ENCODE measurements at places on chromosomes 7 and 10.

DNA sequence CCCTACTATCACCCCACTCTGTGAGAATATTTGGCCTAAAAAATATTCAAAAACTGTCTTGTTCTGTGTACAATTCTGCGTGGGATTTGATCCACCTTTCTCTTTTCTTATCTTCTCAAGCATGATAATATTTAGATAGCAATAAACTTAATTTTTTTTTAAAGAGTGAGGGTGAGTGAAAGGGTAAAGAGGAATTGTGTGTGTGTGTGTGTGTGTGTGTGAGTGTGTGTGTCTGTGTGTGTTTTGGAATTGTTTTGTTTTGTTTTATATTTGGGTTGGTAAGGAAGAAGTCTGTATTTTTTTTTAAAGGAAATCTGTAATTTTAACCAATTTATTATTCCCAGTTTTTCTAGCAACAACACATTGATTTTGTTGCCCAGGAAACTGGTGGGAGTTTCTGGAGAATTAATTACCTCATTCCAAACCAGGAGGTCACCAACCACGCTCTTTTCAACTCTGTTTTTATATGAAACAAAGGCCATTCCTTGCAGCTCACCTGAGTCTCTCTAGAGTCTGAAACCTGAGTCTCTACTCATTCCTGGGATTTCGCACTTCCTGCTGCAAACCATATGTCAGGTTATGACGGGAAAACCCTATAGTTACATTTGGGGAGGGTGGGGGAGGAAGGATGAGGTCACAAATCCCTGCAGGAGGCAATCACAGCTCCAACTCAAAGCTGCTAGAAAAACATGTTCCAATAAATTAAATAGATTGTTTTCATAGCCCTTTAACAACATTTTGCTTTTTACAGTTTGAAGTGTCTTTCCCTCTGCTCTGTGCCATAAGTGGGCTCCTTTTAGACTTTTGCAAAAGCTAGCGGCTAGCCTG is 38.1 kb upstream of the XPNPEP1 start:
- DNase-seq, result no peak

GRCh38 chr7:151057506-151057988 is at the start of gene CDK5:
TSS of gene CDK5 (minus strand) at chr7:151057897. CDS start at chr7:151057848, 49 bp downstream.
- DNase-seq, result no peak

DNA sequence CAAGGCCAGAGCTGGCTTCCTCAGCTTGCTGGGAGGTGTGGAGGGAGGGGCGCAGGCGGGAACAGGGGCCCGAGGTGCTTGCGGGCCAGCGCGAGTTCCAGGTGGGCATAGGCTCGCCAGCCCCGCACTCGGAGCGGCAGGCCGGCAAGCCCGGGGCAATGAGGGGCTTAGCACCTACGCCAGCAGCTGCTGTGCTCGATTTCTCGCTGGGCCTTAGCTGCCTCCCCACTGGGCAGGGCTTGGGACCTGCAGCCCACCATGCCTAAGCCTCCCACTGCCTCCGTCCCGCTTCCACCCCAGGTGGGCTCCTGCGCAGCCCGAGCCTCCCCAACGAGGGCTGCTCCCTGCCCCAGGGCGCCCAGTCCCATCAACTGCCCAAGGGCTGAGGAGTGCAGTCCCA is 25.9 kb upstream of the MAT1A start:
- DNase-seq, result no peak

- DNase-seq, result no peak
Observed at GRCh38 chr7:55160539-55160938, 141.7 kb downstream of the EGFR start.

DNA sequence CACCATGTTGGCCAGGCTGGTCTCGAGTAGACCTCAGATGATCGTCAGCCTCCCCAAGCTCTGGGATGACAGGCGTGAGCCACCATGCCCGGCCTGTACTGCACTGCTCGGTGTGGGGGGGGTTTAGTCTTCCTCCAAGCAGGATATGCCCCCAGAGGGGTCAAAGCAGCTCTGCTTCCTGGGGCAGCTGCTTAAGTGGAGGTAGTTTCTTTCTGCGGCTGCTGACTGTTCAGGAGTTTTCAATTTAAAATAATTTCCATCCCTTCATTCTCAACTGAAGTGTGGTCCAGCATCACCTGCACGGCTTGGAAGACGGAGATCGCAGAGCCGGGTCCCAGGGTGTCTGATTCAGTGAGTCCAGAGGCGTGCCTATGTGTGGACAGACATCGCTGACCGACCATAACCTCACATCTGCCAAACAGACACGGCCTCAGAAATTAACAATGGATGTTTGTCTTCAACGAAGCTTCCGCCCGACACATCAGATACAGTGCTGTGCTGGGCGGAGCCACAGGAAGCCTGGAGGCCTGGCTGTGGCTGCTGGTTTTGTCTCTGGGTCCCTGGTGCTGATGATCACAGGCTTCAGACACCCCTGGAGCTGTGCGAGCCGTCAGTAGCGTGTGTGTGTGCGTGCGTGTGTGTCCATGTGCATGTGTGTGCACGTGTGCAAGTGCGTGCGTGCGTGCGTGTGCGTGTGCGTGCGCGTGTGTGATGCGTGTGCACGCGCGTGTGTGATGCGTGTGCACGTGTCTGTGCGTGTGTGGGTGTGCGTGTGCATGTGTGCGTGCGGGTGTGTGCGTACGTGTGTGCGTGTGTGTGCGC is 226.5 kb upstream of the PITRM1 start:
- DNase-seq, result peak; percentile 46

GRCh38 chr7:20747001-20747400 is 39.7 kb downstream of the SP8 start:
- no peak for DNase-seq

- no peak for DNase-seq
Observed at GRCh38 chr10:22244001-22244400, 26.2 kb upstream of the EBLN1 start.

All from occipital lobe (tissue), 3 donors.